ENCODE measurements at places on chromosomes 4 and X.
A peak's percentile ranks its signal among the peaks of the same experiment; 100 is the strongest.

DNA sequence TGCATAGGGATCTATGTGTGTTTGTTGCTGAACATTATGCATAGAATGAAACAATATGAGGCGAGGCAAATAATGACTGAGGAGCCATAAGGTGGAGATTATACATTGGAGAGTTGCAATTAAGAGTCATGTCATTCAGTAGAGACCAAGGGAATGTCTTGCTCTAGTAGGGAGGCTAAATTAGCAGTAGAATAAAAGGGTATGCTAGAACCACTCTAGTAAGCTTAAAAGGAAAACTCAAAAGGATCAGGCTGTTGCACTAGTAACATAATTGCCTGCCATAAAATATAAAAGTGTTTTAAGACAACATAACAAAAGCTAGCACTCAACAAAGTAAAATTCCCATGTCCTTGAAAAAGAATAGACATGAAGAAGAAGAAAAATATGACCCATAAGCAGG is 586.2 kb upstream of the DIAPH2 start:
- no peak for DNase-seq

DNA sequence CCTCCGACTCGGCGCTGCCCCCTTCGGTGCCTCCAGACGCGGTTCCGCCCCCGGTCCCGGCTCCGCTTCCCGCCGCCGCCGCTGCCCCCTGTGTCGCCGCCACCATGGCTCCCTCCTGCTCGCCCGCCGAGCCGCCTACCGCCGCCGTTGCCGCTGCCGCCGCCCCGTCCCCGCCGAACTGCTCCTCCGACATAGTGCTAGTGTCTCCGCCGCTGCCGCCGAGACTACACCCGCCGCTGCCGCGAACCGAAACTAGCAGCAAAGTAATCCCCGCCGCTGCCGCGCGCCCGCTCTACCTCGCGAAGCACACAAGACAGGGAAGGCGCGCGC is 340 bp downstream of the HNRNPD start:
- DNase-seq, result peak; percentile 30

DNA sequence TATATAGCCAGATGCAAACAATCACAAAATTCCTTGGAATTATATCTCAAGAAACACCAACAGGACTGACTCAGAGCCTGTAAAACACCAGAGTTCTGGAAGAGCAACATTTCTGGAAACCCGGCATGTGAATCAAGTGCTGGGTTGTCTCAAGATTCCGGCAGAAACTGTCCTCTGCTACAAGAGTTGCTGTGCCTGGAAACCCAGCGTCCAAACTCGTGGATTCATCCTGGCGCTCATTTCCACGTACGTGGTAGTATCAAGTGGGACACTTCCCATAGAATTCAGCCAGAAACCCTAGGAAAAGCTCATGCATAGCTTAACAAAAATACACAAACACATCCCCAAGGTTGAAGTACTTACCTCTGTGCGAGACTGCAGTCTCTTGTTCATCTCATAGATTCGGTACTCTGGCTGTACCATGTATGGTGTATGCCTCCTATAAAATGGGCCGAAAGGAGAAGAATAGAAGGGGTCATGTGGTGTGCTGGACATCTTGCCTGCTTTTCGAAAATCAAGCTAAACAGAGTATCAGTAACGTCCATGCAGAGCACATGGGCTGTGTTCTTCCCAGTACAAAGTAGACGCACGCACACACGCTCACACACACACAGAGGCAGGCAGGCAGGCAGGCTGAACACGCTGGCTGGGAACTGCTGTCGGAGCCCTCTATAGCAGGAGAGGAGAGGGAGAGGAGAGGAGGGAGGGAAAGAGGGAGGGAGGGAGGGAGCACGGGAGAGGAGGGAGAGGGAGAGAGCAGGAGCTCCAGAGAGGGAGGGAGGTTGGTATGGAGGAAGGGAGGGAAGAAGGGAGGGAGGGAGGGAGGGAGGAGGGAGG is at the start of gene LDB2:
LDB2 (minus strand) TSS at position 655 of the 837 bp plus-strand sequence.
- DNase-seq, result no peak

DNA sequence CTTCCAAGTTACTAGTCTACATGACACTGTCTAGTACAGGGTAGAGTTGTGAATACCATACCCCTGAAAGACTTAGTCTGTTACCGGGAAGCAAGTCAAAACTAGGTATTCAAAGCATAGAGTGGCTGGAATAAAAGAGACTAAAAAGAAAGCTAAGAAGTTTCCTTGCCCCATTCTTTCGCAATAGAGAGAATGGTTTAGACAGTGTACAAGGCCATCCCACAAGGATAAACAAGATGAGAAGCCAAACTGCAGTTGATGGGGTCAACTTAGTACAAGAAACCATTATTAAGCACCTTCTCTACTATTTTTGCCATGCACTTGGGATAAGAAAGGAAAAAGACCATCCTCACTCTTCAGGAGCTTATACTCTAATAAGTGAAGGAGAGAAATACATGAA is 30.3 kb downstream of the AMMECR1 start:
- DNase-seq, result no peak

DNA sequence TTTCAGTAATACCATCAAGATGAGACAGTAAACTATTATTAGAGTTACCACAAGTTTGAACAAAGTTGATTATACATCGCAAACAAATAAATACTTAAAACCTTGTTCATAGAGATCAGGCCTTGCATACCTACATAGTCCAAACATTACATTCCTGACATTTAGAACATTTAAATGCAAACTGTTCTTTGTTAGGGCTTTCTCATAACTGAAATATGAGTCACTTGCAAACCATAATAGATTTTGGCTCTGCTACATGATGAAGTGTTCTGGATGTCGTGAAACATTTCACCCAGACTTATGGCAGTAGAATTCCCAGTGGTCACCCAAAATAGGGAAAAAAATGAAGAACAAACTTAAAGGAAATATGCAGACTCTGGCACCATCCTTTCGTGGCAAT is 75.0 kb downstream of the FAT4 start:
- no peak for DNase-seq

DNA sequence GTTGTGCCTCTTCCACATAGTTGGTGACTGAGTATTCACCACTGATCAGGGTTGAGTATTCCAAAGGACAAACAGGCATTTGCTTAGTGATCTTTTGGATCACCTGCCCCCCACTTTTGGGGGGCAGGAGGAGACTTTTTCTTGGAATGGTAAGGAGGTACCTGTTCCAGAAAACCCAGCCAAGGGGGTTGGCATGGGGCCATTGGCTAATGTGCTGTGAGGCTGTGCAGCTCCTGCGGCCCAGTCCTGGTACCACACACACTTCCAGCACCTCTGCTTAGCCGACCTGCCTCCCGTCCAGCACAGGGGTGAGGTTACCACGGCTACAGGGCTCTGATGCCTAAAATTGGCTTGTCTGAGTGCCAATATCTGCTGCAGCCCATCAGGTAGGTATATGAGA is 40.1 kb upstream of the MGST2 start:
- DNase-seq, result no peak

DNA sequence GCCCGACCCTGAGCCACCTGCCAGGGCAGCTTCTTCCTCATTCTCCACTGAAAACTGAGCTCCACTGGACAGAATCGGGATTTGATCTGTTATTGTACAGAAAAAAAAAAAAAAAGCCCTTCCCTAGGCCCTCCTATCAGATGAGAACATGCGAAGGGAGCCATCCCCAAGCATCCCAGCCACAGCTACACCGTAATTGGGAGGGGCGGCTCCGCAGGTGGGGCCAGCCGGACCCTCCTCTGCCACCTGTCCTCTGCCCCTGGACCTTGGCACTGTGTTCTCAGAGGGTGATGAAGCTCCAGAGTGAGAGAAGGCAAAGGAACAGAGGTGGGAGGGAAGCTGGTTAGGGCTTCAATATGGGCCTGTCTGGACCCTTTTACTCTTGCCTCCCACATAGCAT is 240.0 kb upstream of the PSAPL1 start:
- DNase-seq, result no peak

GRCh38 chr4:78354782-78355181 is 196.8 kb upstream of the ANXA3 start:
- no peak for DNase-seq

GRCh38 chrX:9171841-9172463 is 138.0 kb upstream of the FAM9B start:
- no peak for DNase-seq

DNA sequence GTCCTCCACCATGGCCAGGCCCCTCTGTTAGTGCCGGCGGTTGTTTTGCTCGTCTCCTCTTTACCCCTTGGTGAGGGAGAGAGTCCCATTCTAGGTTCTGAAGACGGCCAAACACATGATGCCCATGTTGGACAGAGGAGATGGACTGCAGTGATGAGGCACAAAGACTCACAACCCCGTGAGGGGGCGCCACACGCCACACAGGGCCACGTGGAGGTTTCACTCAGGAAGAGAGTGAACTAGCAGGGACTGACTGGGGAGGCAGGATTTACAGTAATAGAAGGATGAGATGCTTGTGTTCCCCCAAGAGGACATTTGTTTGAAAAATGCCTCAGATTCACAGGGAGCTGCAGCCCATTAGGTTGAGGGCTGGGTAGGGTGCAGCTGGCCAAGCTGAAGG is 655.3 kb upstream of the FRG1 start:
- DNase-seq, result no peak

DNA sequence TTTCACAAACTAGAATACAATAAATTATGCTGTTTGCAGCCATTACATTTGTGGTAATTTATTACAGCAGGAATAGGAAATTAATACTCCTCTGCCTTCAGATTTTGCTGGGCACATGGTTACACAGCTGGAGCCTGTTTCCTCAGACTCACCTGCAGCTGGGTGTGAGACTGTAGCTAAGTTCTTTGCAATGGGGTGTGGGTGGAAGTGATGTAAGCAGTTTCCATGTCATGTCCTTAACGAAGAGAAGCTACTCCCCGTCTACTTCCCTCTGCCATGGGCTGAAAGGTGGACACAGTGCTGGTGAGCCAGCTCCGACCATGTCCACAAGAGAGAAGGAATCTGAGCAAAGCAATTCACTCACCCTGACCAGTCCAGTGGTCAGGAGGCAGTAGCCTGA is 18.2 kb downstream of the SH3KBP1 start:
- no peak for DNase-seq

DNA sequence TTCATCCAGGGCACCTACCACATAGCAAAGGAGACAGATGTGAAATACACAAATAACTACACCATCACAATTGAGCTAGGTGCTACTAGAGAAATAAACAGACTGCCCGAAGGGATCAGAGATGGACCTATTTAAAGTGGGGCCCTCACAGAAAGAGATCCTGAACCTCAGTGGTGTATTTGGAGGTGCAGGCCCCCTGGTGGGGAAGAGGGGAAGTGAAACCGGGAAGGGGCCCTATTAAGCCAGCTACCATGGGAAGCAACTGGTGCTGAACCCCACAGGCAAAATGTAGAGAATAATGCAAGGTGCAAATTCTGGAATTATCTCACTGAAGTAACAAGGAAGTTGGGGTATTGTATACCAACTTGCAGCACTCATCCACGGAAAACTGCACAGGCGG is 78.6 kb upstream of the FAM9A start:
- DNase-seq, result no peak

DNA sequence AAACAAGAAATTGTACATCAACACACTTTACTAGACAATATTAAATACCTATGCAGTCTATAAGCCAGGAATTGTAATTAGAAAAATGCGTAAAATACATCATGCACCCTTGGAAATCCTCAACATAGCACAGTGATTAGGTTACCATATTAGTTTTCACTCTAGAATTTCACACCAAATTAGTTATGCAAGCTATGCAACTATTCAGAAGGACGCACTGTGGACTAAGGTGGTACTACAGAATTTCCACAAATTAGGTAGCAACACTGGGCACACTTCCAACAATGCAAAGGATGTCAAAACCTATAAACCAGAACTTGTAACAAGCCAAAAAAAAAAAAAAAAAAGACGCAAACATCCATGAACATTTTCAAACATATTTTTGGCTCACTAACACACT is 71.1 kb upstream of the ZCCHC13 start:
- peak; percentile 19 for DNase-seq

DNA sequence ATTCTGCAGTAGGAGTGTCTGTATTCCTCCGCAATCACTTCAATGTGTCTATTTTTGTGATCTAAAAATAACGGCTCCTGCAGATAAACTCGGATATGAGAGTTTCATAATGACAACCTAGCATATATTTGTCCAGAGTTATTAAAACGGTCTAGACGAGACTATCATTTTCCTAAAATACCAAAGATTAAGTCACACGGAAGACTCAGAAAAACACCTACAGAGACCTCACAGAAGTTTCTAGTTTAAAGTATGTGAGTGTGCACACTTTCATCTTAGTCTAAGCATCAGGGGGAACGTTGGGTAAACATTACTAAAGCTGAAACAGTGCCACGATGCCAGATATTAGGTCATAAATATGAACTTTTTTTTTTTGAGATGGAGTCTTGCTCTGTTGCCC is 156.9 kb downstream of the AFAP1 start:
- no peak for DNase-seq

DNA sequence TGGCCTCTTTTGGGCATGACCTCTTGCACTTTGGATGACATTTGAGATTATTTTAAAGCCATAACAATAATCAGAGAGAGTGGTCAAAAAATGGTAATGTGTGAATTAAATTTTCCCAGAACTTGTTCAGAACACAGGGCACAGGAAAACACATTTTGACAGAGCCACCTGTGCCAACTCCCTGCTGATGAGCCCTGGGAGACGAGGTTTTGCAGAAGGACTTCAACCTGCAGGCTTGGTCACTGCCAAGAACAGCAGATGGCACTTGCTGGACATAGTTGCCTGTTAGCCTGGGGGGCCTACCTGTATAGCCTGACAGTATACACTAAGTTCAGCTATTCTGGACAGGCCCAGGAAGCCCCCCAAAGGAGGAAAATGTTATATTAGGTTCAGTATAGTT is 277.8 kb upstream of the EMCN start:
- no peak for DNase-seq

GRCh38 chr4:16043642-16044498 is 40.0 kb downstream of the PROM1 start:
- no peak for DNase-seq

DNA sequence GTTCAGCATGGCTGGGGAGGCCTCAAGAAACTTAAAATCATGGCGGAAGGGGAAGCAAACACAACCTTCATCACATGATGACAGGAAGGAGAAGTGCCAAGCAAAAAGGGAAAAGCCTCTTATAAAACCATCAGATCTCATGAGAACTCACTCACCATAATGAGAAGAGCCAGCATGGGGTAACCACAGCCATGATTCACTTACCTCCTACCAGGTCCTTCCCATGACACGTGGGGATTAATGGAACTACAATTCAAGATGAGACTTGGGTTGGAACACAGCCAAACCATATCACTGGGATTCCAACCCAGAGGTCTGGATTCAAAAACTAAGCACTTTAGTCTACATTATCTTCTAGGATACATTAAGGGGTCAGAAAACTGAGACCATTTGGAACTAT is 609.6 kb upstream of the SPANXN1 start:
- no peak for DNase-seq
